ENCODE measurements at places on chromosomes 11 and 22. TPM values are rescaled to one million over a fixed set of nuclear protein-coding genes. Genes with fewer than 3 reads are reported as not detected.
A peak's percentile ranks its signal among the peaks of the same experiment; 100 is the strongest.

- DNase-seq: no peak
Observed at GRCh38 chr22:38109371-38110001, 998 bp downstream of the BAIAP2L2 start.

The IL18 gene
- total RNA-seq: 1.2 TPM

GRCh38 chr11:34160049-34160721 is 54.8 kb downstream of the NAT10 start:
- DNase-seq: no peak

DNA sequence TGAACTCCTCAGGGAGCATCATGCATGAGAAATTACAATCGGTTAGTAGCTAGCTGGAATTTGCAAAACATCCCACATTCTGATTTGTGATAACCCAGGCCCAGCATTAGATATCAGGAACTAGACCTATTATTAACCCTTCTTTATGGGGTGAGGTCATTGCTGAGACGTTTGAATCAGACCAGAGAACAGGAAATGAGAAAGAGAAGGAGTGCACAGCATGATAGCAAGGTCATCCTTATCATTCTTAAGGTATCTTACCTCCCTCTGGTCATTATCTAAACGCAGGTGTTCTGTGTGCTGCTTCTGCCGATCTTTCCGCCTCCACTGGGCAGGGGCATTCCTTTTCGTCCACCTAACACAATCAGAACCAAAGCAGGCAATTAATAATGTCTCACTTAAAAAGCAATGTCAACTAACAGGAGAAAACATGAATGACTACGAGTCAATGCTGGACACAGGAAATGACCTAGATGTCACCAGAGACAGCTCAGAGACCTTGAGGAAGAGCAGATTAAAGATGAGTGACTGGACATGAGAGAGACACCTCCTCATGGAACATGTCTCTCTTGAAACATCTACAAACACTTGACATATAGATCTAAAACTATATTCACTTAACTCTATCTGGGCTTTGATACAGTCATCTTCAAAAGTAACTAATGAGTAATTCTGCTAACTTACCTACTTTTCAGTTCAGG is 78.3 kb upstream of the SCUBE2 start:
- no peak for DNase-seq

DNA sequence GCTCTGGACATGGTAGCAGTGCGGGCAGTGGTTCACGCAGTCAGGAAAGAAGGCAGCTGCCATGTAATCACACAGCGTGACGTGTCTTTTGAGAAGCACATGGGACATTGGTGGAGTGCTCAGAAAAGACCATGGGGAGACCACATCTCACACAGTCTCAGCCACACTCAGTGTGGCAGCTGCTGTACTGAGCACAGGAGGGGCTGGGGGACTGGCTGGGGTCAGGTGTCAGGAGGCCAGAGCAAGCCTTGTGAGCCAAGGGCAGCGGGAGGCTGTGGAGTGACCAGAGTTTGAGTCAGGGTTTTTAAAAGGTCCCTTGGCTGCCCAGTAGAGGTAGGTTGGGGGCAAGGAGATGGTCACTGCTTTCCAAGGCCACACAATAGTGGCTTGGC is 18.5 kb downstream of the CLDN5 start:
- DNase-seq: no peak

The SLC1A2 gene
- 0.56 TPM for total RNA-seq

DNA sequence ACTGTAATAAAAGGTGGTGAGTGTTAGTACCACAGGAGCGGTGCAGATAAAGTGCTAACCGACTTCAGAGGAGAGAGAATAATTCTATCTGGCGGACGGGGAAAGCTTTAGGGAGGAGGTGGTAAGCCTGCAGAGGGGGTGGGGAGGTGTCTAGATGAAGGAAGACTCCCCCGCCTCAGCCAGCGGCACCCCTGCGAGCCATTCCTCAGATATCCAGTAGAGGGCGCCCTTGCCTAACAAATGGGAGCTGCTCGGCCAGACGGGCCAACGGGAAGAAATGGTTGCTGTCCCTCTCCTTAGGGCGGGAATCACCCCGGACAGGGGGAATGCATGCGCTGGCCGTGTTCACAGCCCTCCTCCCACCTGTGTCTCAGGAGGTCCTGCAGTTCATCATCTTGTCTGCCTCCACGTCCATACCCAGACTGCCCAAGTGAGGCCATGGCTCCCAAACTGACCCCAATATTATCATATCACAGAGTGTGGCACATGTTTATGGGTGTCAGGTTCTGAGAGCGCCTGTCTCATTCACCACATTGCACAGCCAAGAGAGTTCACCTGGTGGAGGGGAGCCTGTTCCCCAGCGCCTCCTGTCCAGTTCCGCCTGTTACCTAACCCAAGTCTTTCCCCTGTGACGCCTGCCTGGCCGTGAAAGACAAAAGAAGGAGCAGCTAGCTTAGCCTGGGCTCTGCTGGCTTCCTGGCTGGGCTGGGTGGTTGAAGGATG is 85.5 kb downstream of the ST3GAL4 start:
- DNase-seq: peak; percentile 61

DNA sequence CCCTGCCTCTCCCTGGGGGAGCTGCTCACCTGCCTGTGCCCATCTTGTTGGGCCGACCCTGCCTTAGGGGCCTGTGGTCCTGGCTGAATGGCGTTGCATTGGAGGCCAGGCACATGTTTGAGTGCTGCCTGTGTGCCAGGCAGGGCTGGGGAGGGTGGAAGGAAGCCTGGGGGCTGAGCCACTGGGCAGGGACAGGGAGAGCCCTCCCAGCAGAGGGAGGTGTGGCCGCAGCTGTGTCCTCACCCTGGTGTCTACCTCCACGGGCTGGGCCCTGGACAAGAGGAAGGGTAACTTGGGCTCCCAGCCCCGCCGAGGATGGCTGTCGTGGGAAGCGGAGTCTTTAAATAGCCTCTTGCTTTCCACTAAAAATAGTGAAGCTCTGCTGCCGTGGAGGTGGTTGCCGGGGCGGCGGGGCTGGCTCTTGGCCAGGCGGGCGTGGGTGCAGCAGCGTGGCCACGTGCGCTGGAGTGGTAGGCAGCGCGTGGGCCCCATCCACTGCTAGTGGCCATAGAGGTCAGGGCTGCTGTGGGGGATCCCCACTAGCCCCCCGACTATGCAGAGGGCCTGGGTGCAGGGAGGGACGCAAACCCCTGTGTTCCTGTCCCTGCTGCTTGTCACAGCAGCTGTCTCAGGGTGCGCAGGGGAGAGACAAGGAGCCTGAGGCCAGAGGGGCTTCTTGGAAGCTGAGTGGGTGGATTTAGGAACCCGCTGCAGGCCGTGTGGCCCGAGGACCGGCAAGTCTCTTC is 6.2 kb downstream of the ZDHHC8 start:
- DNase-seq: no peak

- DNase-seq: no peak
Observed at GRCh38 chr11:64028398-64029115, 7.2 kb upstream of the FLRT1 start.

The TIGD3 gene
- 0.25 TPM for total RNA-seq

DNA sequence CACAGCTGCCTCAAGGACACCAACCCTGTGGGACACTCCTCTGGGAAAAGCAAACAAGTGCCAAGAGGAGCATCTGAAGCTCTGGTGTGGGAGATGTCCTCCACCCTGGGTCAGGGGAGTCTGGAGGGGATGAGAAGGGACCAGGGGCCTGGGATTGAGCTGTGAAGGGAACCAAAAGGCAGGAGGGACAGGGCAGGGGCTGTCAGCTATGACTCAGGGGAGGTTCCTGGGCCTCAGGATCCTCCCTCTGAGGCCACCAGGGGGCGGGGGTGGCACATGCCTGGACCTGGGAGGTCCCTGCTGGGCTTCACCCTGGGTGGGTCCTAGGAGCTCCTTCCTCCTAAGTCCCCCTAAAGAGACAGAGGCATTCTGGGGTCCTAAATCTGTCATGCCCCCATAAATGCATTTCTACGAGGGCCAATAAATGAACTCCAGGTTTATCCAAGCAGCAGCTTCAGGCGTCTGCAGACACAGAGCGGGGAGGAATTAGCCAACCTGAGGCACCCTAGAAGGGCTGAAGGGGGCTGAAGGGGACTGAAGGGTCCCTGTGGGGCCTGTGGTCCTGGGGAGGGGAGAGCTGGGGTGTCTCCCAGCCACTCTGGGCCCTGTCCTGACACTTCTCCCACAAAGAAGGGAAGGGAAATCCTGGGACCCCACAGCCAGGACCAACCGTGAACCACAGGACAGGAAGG is 31.9 kb upstream of the IGLL5 start:
- peak; percentile 70 for DNase-seq

- no peak for DNase-seq
Observed at GRCh38 chr11:46246521-46246920, 30.9 kb upstream of the CREB3L1 start.

GRCh38 chr11:8720868-8721608 is 38.4 kb downstream of the RPL27A start:
- DNase-seq: no peak

The FOLH1 gene
- not detected for total RNA-seq

The SPDYC gene
- total RNA-seq: not detected

- no peak for DNase-seq
Observed at GRCh38 chr11:44943118-44943517, 7.6 kb downstream of the TP53I11 start.

GRCh38 chr11:11422411-11423128 is 69.5 kb upstream of the CSNK2A3 start:
- DNase-seq: no peak

DNA sequence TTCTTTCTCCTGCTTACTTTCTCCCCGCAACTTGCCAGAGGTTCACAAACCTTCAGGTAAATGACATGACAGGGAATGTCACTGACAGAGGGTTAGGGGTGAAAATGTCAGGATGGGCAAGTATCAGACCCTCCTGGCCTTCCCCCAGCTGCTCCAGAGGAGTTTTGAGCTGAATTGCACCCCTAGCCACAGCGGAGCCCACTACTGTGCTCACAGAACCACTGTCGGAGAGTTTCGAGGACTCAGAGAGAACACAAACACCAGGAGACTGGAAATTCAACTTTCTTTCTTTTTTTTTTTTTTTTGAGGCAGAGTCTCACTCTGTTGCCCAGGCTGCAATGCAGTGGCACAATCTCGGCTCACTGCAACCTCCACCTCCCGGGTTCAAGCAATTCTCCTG is 21.5 kb upstream of the P2RY2 start:
- no peak for DNase-seq

- DNase-seq: no peak
Observed at GRCh38 chr11:22192642-22193347, at the start of gene ANO5. ANO5 (plus strand) TSS chr11:22193085; CDS start chr11:22193493, 408 bp downstream.

The HBG2 gene
- not detected for total RNA-seq

The OR52E5 gene
- total RNA-seq: not detected

GRCh38 chr11:19084661-19085315 is 24.3 kb upstream of the MRGPRX2 start:
- no peak for DNase-seq

The LRRC32 gene
- 8.1 TPM for total RNA-seq

The PRR33 gene
- not detected for total RNA-seq

DNA sequence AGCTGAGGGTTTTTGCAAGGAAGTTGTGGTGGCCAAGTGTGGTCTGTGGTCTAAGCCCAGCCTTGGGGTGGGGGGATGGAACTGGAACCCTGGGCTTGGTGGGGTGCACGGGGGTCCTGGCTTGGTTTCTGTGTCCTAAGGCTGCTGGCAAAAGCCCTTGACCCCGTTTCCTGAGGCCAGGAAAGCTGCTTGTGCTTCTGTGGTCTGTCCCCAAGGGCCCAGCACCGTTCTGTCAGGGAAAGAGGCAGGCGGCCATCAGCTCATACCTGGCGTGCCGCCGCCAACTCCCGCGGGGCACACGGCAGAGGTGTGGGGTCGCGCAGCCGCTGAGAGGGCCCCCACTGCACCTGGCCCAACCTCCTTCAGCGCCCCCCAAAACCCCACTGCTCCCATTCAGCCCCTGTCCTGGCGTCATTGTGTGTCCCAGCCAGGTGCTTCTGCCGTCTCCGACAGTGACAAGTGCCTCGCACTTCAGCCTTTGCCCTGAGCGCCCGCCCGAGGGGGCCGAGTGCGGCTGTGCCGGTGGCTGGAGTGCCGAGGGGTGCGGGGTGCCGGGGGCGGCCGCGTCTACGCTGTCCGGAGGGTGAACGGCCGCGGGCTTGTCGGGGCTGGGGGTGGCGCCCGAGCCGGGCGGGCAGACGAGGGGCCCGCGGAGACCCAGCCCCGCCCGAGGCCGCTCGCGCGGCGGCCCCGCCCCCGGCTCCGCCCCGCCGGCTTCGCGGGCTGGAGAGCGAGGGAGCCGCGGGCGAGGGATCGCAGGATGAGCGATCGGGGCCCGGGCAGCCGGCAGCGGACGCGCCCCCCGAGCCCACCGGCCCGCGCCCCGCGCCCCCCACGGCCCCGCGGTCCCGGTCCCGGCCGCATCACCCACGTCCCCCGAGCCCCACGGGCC is at the start of gene CNIH2:
Gene CNIH2, plus strand, starts transcription at position 705 of the 892 bp plus-strand sequence. CDS start 282 bp downstream, outside the sequence.
- DNase-seq: no peak

The EFEMP2 gene
- total RNA-seq: 194 TPM

GRCh38 chr22:49534386-49534785 is 293.3 kb downstream of the BRD1 start:
- no peak for DNase-seq

The IFITM10 gene
- not detected for total RNA-seq

Data from SJSA1 (cell line).